ENCODE measurements at places on chromosomes 2 and 18.

DNA sequence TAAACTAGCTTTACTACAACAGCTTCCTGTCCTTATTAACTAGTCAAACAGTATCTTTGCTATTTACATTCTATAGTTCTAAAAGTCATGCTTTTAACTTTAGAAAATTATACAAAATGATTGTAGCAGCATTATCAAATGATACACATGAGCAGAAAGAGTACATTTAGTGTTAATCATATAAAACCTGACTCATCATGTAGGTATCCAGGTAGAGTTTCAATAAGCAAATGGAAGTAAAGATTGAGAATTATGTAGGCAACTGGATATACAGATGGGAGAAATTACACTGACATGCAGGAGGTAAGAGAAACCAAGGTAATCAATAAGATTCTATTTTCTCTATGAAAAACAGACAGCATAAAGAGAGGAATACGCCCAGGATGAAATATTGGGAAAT, 33.8 kb downstream of the TRIP12 start:
- no peak for DNase-seq

DNA sequence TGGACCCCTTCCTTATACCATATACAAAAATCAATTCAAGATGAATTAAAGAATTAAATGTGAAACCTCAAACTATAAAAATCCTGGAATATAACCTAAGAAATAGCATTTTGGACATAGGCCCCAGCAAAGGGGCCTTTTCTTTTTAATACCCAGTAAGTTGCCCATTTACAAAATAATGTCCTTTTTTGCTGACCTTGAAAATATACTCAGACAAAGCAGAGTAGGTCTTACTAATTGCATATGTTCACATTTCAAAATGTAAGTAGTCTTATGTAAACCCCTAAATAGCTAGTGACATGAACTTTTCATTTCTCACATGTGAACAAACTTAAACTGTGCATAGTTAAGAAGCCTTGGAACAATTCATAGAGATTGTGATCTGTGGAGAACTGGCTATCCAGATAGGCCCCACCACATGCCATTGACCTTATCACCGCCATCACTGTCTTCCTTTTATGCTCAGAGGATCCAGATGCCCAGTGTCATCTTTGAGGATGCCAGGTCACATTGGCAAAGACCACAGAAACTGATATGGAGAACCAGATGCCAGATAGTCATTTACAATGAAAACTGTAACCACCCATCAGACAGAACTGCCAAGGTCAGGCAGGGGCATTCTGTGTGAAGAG, 282.4 kb upstream of the RAB12 start:
- no peak for DNase-seq

- DNase-seq = no peak
These were observed 101.4 kb upstream of the RNU4ATAC start for GRCh38 chr2:121429119-121429903.

- no peak for DNase-seq
These were observed 147.2 kb upstream of the HAAO start for GRCh38 chr2:42939411-42940206.

- DNase-seq = no peak
These were observed 132.1 kb upstream of the STON1 start for GRCh38 chr2:48397846-48398245.

- DNase-seq = peak; percentile 62
These were observed 152.8 kb downstream of the DSC3 start for GRCh38 chr18:30889519-30890301.
